ENCODE measurements at places on chromosomes 12 and 14.

DNA sequence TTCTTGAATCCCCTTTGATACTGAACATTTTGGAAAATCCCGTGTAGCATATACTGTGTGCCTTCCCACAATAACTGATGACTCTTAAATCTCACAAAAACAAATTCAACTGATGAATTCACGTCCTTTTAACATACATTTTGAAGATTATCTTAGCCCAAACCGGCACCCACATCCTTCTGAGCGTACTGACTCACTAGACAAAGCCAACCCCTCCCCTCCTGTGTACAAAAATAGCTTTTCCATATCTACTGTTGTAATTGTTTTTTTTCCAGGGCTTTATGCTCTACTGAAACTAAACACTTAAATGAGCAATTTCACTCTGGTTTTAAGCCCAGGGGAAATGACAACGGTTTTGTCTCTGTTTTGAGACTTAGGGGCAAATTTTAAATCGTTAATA lies 109.4 kb upstream of the ATF7IP start:
- peak; percentile 22 for DNase-seq

- no peak for DNase-seq
These were observed 36.7 kb upstream of the RMST start for GRCh38 chr12:97425802-97426491.

DNA sequence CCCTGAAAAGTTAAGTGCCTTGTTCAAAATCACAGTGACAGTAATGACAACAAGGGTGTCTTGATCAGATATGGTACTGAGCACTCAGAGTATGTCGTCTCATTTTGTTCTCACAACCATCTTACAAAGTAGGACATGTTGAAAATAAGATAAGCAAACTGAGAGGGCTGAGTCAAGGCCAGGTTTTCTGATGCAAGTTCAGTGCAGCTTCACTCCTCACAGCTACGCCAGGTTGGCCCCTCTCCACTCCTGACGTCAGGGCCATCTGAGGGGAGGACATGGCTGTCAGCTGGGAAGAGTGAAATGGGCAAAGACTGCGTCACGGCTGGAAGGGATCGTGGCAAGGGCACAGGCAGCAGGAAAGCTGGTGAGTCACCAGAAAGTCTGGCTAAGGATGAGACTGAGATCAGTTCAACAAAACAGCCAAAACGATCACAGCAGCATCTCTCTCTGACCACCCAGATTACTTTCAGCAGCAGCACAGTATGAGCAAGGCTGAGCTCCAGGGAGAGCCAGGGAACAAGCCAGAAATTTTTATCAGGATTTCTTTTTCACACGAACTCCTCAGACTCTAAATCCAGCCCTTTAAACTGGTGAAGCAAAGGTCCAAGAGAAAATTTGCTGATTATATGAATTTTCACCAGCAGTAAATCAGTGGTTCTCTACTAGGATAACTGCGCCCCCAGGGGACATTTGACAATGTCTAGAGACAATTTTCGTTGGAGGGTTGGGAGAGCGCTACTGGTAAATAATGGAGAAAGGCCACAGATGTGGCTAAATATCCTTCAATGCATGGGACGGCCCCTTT lies 297.9 kb upstream of the AMIGO2 start:
- no peak for DNase-seq

GRCh38 chr14:20624495-20625070 lies 16.9 kb downstream of the OR6S1 start:
- DNase-seq, result no peak

GRCh38 chr14:35503646-35504045 lies 30.3 kb upstream of the INSM2 start:
- no peak for DNase-seq

DNA sequence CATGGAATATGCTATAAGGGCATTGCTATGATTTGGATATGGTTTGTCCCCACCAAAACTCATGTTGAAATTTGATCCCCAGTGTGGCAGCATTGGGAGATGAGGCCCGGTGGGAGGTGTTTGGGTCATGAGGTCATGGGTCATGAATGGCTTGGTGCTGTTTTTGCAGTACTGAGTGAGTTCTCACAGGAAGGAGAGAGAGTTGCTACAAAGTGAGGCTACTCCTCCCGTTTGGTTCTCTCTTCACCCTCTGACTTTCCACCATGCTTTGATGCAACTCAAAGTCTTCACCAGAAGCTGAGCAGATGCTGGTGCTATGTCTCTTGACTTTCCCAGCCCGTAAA lies 388.1 kb upstream of the TMPO start:
- DNase-seq, result no peak

- DNase-seq, result no peak
These were observed 271.9 kb upstream of the PDE3A start for GRCh38 chr12:20096430-20096829.

DNA sequence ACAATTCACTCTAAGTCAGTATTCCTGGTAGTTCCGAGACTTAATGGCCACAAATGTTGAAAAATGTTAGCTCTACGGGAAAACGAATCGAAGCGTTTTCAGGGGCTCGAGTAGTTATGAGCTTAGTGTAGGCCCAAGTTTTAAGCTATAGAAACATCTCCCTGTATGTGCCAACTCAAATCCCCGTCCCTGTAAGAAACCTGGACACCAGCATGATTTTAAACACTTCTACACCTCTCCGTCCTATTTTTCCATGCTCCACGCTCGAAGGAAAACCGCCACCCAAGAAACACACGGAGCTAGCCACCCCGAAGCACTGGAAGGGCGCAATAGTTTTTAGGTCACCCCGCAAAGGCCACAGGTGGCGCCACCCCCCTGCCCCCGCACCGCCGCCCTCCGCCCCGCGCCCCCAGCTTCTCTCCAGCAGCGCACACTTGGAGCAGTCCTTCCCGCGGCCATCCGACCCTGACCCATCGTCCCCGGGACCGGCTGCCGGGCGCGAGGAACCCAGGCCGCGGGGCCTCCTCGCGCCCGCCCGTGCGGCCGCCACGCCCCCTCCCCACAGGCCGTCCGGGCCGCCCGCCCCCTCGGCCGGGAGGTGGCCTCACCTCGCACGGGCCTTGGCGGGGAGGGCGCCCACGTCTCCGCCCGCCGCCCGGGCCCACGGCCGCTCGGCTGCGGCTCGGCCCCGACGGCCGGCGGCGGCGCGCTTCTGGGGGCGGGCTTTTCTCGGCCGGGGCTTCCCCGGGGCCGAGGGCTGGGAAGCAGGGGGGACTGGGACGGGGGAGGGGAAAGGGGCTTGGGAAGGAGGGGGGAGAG lies 522 bp downstream of the R3HDM2 start:
- DNase-seq, result no peak

DNA sequence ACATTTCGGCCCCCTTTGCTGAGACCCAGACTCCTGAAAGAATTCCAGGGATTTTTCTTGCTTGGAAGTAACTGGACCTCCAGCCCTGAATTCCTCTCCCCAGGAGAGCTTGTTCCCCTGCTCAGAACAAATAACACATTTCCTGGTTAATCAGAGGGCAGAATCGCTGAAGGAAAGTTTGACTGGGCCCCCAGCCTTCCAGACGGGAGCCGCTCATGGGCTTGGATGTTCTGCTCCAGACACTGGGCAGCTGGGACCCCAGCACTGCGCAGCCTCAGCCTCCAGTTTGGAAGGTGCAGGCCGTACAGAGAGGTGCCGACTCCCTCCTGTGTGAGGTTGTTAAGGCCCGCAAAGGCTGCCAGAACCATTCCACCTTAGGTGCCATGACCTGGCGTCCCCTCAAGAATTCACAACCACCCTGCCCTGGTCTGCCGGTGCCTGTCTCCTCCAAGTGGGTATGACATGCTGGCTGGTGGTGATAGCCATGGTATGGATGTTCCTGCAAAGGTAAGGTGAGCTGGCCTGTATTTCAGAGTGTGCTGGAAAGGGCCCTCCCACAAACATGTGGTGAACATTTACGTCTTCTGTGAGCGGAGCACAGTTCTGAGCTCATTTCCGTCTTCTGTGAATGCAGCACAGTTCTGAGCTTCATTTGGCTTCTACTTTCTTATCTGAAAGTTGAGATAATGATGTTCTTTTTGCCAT lies 5.1 kb upstream of the LTBP2 start:
- DNase-seq, result no peak

- no peak for DNase-seq
These were observed 11.5 kb downstream of the FUT8 start for GRCh38 chr14:65423982-65424381.

DNA sequence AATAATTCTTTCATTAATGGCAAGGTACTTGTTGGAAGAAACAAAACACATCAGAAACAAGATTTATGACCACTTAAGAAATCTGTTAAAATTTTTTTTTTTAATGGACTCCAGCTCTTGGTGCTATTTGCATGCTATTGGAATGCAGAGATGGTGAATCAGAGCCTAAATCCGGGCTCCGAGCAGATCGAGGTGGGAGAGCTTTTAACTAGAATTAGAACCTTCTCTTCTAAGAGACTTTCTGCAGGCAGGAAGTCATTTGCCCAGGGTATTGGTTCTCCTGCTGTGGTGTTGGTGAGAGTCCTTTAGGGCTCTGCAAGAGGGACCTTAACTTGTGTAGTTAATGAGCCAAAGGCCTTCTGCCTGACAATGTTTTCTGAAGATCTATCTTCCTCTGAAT lies 419.4 kb downstream of the SNAPC1 start:
- DNase-seq, result no peak

DNA sequence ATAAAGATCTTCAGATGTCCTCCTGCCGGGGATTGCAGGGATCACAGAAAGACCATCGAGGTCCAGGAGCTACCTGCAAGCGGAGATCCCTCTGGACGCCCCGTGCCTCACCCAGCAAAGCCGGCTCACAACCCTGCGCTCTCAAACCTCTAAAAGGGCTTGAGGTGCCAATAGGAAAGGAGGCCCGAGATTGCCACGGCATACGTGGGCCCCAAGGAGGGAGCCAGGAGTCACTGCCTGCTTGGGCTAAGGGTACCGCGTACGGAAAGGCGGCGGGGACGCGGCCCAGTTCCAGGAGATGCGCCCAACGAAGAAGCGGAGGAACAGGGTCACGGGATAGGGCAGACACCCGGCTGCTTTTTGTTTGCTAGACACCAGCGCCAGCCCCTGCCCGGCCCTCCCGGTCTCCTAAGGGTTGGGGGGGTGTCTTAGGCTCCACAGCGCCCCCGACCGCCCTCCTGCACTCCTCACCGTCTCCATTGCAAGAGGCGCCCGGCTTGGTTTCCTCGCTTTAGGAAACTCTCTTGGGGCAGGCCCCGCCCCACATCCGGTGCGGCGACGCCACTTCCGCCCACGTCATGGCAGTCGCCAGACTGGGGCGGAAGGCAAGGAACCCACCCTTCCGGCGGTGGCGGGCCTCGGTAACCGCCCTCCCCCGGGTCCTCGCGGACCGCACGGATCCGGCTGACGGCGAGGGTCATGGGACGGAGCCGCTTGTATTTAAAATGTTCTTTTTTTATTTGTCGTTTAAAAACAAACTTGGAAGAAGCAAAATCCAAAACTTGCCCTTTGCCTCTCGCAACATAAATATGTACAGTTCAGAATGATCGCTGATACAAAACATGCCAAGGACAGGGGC lies at the start of gene PRKAG1:
Gene PRKAG1 (minus strand): TSS at position 516 of the 859 bp plus-strand sequence. CDS start 36 bp downstream, at position 480.
- peak; percentile 90 for DNase-seq

- DNase-seq, result no peak
These were observed 1.2 kb upstream of the TRHDE start for GRCh38 chr12:72270961-72271360.

DNA sequence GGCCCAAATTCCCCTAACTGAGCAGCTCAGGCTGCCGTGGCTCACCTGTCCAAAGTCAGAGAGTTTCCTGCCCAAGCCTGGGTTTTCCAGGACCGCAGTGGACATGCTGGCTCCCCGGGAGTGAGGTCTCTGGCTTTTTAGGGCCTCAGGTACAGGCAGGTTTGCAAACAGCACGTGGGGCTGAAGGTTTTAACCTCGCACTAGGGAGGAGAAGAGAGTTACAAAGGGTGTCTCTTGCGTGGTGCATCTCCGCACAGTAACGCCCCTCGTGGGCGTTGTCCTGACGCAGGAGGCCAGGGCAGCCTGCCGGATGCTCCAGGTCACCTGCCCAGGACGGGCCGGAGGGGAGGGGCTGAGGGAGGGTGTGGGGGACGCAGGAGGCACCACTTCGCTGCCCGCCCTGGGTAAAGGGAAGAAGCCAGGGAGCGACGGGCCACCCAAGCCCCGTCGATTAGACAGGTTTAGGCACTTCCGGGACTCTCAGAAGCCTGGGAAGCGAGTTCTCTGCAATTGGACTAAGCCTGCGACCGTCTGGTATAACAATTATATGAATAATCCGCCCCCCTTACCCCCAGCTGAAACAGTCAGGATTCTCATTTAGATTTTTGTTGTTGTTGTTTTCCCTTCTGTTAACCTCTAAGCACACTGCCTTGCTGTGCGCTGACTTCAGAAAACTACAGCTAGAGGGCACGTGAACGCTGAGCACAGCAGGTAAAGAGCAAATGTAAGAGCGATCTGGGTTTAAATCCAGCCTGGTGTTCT lies at the start of gene PAH:
Gene PAH (minus strand): TSS at position 219 of the 762 bp plus-strand sequence. CDS start 114 bp downstream, at position 105.
- DNase-seq, result no peak

DNA sequence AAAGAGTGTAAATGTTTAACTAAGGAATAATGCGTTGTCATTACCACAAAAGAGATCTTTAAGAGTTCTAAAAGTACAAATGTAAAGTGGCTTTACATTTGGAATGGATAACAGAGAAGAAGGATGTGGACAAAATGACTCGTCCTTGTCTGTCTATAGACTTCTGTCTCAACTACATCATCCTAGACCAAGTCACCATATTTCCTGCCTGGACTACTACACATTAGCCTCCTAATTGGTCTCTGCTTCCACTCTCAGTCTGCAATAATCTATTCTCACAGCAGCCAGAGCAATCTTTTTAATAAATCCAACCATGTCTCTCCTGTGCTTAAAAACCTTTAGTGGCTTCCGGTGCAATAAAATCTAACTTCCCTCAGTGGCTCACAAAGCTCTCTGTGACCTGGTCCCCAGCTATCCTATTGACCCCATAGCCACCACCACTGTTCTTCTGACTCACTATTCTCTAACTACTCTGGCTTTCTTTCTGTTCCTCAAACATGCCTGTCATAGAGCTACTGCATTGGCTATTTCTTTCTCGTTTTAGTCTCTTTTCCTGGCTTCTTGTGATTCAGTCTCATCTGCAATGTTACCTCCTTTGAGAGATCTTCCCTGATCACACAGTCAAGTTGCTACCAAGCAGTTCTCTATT lies 91.1 kb downstream of the MYF5 start:
- DNase-seq, result no peak

- no peak for DNase-seq
These were observed 66.4 kb downstream of the ATXN2 start for GRCh38 chr12:111532751-111533150.

DNA sequence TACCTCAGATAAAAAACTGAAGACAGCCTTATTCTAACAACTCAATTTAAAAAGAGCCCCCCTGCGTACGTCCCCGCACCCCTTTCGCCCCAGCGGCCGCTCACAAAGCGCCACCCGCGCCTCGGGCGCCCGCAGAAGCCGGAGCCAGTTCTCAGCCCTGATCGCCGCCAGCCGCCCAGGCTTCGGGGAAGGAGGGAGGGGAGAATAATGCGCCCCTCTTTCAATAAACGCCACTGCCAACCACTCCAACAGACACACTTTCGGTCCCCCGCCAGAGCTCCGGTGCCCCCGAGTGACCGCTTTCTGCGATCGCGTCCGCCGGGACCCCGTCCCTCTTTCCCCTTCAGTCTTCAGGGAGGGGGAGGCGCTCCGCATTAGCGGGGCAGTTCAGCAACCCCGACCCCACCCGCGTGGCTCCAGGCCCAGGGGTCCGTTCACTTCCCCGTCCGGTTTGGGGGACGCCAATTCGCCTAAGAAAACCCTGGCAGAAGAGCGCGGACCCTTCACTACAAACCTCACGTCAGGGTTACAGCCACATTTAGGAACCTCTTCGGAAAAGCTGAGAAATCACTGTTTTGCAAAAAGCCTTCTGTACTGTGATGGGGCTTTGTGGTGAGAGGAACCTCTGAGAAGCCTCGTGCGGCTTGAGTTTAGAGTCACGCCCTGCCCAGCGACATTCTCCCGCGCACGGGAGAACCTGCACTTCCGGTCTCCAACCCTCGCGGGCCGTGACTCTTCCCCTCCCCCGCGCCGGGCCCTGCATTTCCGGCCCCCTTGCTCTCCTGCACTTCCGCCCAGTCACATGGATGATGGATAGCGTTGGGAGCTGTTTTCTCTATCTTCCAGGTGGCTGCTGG lies 18.7 kb downstream of the FOXG1 start:
- no peak for DNase-seq

Measured in T-helper 2 cell (primary cell).